Renal pelvis (tissue), 12 donors: ENCODE measurements at places on chromosomes 3 and 15.

DNA sequence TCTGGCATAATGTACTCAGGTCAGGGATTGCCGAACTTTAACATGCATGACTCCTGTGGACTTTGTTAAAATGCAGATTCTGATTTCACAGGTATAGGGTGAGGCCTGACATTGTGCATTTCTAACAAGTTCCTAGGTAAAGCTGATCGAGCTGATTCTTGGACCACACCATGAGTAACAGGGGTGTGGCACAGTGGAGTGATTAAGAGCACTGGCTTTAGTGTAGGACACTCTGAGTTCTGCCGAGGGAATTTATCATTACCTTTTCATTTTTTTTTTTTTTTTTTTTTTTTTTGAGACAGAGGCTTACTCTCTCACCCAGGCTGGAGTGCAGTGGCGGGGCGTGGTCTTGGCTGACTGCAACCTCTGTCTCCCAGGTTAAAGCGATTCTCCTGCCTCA, 169.3 kb downstream of the ADAMTS9 start:
- DNase-seq, result no peak

DNA sequence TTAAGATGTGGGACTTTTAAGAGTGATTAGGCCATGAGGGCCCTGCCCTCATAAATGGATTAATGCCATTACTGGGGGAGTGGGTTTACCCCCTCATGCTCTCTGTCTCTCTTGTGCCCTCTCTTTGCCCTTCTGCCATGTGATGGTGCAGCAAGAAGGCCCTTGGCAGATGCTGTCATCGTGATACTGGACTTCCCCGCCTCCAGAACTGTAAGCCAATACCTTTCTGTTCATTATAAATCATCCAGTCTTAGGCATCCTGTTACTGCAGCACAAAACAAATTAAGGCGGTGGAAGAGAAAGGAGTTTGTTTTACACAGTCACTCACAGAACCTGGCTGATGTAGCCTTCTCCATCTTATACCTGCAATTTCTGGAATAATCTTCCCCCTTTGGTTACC, 360.3 kb upstream of the TBL1XR1 start:
- DNase-seq, result peak; percentile 63

- DNase-seq, result no peak
Measured at GRCh38 chr3:85330071-85330470, 371.3 kb downstream of the CADM2 start.

- DNase-seq, result no peak
Measured at GRCh38 chr3:16102905-16103364, 71.5 kb upstream of the GALNT15 start.

DNA sequence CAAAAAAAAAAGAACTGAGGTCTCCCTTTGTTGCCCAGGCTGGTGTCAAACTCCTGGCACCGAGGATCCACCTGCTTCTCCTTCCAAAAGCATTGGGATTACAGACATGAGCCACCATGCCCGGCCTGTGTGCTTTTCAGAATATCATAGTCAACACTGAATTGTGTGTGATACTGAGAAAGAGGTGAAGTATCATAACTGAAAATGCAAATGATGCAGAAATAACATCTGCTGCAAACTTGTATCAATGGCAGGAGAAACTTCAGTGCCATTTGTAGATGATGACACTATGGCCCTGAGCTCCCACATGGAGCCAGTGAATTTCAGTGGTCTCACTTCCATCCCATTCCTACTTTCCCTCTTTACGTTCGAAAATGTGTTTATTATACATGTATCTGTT, 21.9 kb downstream of the IL12A start:
- DNase-seq, result no peak

- DNase-seq, result no peak
Measured at GRCh38 chr3:66378256-66378655, 122.6 kb downstream of the LRIG1 start.

DNA sequence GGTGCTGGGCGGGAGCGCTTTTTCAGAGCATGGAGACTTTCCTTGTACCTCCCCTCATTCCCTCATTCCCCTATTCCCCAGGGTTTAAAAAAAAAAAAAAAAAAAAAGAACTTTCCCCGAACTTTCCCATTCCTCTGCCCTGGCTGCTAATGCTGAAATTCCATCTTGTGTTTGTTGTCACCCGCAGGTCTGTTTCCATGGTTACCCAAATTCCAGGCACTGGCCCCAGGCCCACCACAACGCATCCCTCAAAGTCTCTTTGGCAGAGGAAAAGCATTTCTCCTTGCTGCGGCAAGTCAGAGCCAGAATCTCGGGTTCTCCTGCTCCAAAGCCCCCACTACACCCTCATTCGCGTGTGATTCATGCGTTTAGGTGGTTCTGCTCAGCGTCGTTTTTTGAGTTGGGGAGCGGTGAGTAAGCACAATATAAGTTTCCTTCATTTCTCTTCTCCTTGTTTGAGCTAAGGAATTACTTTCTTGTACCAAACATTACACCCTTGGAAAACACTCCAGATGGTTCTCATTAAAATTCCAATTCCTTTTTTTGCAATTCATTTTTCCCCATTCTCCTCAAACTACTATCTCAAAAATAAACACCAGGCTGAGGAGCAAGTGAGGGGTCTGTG, 21.6 kb downstream of the ANAPC13 start:
- peak; percentile 94 for DNase-seq

GRCh38 chr15:85419161-85419560, 38.8 kb downstream of the AKAP13 start:
- DNase-seq, result no peak

- no peak for DNase-seq
Measured at GRCh38 chr3:8556473-8556869, 54.8 kb downstream of the LMCD1 start.

GRCh38 chr3:42229942-42230688, 35.9 kb downstream of the CCK start:
- DNase-seq, result peak; percentile 40

GRCh38 chr3:14305324-14305723, 97.1 kb upstream of the SLC6A6 start:
- DNase-seq, result no peak

- DNase-seq, result no peak
Measured at GRCh38 chr3:14869917-14870782, 51.4 kb downstream of the FGD5 start.

- no peak for DNase-seq
Measured at GRCh38 chr3:151581035-151581434, 120.2 kb upstream of the IGSF10 start.

DNA sequence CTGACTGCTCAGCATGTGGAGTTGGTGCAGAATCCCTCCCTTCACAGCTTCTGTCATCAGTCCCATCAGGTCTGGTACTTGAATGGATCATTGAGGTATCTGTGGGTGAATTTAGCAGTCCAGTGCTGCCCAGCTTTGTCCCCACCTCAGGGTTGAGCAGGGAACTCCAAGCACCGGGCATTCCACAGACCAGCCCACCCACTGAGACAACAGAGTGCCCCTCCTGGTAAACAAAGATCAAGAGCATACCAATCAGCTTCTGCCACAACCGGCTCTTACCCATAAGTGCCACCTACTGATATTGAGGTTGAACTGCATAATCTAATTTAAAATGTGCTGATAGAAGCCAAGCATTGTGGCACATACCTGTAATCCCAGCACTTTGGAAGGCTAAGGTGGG, 57.1 kb upstream of the FXR1 start:
- no peak for DNase-seq

DNA sequence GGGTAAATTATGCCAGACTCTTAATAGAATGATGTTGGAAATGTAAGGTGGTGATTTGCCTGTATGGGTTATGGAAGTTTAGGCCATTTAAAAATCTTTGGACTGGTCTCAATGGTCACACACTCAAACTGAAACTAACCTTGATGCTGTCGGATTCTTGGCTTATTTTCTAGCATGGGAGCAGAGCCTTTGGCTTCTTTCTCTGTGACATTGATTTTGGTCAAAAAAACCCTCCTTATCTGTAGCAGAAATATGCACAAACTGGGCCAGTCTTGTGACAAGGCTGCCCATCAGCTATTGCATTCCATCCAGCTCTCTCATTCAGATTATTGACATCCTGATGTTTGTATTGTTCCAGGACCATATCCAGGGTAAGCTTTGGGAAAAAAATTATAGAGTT, 35.9 kb downstream of the ARPP21 start:
- no peak for DNase-seq

- DNase-seq, result peak; percentile 65
Measured at GRCh38 chr3:72997421-72997961, 880 bp downstream of the PPP4R2 start.

DNA sequence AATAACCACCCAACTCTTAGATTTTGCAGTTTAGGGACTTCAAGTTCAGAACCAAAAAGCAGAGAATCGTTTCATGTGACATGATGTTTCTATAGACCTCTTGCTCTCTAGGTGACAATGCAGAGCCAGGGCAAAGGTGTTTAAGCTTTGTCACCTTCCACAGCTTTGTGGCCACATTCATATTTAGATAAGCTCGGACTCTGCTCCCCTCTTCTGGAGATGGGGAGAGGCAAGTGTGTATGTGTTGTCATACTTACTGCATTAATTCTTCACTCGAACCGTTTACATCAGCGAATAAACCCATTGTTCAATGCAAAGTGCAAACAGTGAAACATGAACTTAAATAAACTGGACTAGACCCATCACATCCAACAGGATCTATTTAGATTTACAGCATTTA, 33.2 kb downstream of the ST3GAL6 start:
- no peak for DNase-seq

- DNase-seq, result no peak
Measured at GRCh38 chr15:82122746-82123400, 77.1 kb upstream of the MEX3B start.

GRCh38 chr15:41512512-41512939, 1.1 kb downstream of the LTK start:
- DNase-seq, result no peak

GRCh38 chr15:80242802-80243201, 9.2 kb downstream of the CTXND1 start:
- DNase-seq, result no peak

- DNase-seq, result no peak
Measured at GRCh38 chr3:127767126-127767525, 55.2 kb downstream of the MGLL start.

DNA sequence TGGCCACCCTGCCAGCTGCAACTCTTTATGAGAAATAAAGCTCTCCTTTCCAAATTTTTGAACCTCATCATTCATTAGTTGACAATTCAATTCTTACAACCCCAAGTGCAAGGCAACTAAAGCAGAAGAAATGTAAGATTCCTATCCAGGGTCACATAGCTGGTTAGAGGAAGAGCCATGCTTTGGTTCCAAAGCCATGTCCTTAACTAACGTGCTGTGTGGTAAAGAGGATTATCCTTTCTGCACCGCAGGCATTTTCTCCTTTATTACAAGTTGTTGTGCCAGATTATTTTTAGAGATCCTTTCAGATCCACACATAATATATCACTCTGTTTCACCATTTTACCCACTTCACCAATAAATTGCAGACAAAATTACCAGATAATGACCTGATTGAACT, 36.5 kb downstream of the TM4SF18 start:
- no peak for DNase-seq

DNA sequence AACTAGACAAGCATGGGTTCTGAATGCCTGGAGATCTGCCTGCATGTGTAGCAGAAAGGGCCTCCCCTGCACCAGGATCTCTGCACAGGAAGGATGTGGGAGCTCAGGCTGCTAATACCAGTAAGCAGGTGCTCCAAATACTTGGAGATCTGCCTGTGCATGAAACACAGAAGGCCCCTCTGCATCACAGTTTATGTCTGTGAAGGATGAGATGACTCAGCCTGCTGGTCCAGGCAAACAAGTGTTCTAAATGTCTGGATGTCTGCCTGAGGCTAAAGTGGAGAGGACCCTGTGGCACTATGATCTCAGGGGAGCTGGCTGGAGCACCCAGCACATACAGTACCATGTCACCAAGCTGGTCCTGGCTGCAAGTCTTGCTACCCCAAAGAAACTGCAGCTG, 678.8 kb downstream of the MCTP2 start:
- DNase-seq, result no peak

GRCh38 chr3:67712259-67712658, 57.8 kb upstream of the SUCLG2 start:
- no peak for DNase-seq

GRCh38 chr3:197001106-197001971, 28.3 kb downstream of the MELTF start:
- DNase-seq, result no peak

DNA sequence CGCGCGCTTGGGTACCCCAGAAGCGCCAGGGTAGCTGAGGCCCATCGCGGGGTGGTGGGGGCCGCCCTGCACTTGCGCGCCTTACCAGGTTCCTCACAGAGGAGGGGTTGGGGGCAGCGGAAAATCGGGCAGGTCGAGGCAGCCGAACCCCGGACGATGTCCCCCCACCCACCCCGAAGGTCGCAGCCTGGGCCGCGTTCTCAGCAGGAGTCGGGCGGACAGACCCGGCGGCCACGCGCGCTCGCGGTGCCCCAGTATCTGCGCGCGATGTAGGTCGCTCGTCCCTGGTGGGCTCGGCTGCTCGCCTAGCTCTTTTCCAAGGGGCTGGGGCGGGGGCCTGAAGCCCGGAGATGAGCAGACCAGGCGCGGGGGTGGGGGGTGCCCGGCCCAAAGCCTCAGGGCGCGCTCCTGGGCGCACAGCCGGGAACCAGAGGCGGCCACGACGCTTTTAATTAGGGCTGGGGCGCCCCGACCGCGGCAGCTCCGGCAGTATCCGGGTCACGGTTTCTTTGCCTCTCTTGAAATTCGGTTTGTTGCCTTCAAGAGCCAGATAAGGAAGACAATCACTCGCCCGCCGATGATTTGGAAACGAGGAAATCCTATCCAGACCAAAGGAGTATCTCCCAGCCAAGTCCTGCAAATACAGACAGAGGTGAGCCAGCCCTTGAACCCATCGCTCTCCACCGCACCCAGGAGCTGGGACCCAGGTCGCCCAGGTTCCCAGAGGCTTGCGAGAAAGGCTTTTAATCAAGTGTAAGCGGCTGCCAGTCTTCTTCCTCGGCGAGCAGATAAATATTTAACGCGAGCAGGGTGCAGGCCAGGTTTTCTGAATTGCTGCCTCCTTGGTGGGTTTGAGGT, 4.6 kb downstream of the SKOR1 start:
- DNase-seq, result no peak

GRCh38 chr3:116226266-116226665, 219.0 kb downstream of the LSAMP start:
- no peak for DNase-seq

DNA sequence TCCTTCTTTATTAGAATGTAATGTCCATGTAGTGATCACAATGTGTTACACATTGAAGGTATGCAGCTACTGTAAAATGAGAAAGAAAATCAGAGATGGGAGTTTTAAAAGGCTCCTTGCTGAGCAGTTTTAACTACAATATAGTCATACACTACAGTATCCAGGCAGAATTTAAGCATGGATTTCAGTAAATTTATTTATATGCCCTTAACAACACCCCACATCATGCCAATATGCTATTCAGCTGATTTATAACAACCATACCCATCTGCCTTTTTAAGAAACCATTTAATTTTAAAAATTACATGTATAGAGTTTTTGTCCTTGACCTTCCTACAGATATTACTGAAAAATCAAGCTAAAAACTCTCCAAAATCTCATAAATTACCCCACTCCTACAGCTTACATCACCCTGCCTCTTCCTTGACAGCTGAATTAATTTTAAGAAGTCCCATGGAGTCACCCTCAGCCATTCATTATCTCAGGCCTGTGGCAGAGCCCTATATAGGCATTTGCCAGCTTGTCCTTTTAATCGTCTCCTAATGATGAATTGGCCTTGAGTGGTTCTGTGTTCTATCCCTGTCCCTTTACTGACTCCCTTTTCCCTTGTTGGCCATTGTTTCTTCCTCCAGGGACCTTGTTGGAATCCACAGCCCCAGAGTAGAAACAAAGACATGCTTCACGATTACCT, 797.6 kb upstream of the ARRDC4 start:
- DNase-seq, result no peak
